ENCODE measurements at places on chromosomes 16 and 17.

DNA sequence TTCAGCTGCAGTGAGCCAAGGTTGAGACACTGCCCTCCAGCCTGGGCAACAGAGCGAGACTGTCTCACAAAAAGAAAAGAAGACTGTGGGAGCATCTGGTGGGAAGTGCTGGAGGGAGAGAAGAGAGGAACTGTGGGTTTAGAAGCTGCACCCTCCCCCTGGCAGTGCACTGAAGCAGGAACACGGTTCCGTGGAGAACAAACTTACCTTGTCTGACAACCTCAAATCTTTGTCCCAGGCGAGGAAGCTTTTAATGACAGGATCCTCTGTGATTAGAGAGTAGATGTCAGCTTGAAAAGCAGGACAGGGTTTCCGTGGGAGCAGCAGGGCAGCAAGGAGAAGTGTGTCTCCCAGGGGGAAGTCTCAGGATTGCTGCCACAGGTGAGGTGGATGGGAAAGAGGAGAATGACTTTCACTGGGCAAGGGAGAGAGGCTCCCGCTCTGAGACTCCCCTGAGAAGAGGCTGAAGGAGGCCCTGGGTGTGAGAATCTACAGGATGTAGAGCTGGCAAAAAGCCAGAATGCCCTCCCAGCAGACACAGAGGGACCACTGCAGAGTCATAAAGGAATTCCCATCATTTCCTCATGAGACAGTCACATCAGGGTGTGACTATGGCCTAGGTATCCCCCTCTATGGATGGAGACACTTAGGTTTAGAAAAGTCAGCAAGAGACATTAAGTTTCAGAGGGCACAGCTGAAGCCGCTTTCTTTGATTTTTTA lies 22.9 kb downstream of the PRR11 start:
- DNase-seq, result no peak

- no peak for DNase-seq
These were observed 241.4 kb downstream of the PMP22 start for GRCh38 chr17:15023589-15024336.

GRCh38 chr16:11706180-11706742 lies 36.4 kb downstream of the TXNDC11 start:
- DNase-seq, result no peak

DNA sequence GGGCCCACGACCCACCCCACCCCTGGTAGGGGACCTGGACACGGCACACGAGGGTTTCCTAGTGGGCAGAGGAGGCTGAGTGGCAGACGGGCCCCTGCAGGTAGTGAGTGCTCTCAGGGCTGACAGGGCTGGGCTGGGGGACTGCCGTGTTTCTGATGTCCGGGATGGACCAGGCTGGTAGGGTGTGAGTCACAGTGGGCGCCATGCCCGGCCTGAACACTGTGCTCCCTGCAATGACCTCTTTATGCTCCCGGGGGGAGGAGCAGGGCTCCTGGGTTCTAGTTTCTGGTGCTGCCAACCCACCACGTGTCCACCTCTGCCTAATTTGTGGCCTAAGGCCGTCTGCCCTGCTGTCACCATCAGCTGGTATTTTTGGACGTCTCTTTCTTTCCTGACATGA lies 26.3 kb downstream of the ARHGAP23 start:
- DNase-seq, result peak; percentile 93

- no peak for DNase-seq
These were observed 41.9 kb upstream of the ATP2A3 start for GRCh38 chr17:4006165-4006589.

DNA sequence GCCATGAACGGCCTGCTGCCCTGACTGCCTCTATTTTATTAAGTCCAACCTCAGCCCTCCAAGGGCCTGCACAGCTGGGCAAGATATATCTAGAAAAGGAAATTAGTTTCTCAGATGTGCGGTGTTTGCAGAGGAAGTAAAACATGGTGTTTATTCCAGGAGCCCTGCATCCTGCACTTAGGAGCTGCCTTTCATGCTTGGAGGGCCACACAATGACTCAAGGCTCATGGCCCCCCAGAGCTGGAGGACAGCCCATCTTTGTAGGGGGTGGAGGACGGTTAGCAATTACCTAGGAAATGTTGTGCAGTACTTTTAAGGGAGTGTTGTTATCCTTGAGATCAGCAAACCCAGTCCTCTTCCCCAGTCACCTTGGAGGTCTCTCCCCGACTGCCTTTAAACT lies 80.5 kb downstream of the COPRS start:
- DNase-seq, result no peak

DNA sequence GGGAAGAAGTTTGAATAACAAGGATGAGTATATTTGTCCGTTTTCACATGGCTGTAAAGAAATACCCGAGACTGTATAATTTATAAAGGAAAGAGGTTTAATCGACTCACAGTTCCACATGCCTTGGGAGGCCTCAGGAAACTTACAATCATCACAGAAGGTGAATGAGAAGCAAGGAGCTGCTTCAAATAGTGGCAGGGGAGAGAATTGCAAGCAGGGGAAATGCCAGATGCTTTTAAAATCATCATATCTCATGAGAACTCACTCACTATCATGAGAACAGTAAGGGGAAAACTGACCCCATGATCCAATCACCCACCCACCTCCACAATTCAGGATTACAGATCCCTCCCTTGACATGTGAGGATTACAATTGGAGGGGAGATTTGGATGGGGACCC lies 212.8 kb upstream of the CDH8 start:
- DNase-seq, result no peak

DNA sequence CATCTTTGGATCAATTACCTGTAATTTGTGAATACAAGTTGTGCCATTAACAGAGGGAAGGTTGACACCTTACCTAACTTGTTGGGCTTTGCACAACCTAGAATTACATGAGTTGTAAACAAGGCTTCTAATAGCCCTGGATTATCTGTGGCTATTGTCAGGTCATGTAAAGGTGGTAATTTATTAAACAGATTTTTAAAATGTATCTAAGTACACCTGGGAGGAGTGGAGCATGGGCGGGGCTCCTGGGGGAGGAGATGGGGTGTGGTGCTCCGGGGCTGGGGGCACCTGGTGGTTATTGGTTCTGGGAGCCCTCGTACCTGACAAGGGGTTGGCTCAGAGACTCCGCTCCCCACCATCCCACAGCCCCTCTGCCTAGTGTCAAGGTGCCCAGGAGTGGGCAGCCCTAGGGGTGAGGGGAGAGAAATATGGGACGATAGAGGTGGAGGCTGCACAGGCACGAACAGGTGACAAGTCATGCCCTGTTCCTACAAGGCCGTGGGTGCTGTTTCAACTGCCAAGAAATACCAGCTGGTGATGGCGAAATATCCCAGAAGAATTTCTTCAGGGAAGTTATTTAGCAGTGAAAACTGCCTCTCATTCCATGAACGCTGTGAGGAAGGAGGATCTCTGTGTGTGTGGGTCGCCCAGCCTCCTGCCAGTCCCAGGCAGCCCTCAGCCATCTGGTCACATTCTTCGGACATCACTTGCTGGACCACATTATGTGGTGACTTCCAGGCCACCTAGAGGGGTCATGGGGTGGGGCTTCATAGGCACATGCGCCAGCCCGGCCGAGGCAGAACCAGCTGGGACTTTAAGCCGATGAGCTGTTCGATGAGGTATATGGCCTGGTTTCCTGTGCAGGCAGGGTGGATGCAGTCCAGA lies 55.5 kb upstream of the IRX3 start:
- no peak for DNase-seq

DNA sequence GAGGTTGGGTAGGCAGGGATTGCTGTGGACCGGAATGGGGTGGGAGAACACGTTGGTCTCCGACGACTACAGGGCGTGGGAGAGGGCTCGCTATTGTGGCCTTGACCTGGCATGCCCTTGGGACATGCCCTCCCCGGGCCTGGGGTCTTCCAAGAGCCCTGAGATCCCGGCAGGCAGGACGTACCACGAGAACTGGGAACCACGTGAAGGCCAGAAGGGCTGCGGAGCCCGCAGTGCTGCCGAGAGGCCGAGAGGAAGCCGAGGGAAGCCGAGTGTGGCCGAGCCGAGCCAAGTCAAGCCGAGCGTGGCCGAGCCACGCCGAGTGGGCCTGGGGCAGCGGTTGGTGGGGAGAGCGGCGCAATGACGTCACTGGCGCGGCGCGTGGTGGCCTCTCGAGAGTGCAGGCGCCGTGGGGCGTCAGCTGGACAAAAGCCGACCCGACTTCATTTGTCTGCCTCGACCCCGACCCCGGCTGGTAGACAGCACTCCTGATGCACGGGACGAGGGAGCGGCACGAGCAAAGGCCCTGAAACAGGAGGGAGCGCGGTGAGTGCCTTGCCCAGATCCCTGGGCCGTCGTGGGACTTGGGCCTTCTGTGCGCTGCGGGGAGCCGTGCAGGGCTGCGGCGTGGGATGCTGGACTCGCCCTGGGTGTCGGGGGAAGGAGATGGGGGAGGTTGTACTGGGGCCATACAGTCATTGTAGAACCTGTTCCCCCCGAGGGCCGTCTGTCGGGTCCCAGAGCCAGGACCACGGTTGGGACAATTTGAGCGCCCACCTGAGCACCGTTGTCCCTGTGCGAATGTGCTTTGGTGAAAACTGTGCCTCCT lies 6.6 kb downstream of the SOCS1 start:
- DNase-seq, result no peak

DNA sequence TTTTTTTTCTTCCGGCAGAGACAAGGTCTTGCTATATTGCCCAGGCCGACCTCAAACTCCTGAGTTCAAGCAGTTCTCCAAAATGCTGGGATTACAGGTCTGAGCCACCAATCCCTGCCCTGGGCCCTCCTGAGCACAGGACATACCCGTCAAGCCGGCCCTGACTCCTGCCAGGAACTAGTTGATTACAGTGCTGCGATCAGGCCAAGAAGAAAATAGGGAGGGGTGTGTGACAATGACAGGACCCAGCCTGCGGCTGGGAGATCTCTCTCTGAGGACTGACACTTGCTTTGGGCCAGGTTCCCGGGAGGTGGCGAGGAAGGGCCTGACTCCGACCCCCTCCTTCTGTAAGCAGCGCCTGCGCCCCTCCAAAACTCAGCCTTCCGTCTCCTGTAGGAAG lies 276.6 kb downstream of the MRTFB start:
- no peak for DNase-seq

GRCh38 chr16:4277987-4278513 lies 5.2 kb upstream of the TFAP4 start:
- DNase-seq, result no peak

DNA sequence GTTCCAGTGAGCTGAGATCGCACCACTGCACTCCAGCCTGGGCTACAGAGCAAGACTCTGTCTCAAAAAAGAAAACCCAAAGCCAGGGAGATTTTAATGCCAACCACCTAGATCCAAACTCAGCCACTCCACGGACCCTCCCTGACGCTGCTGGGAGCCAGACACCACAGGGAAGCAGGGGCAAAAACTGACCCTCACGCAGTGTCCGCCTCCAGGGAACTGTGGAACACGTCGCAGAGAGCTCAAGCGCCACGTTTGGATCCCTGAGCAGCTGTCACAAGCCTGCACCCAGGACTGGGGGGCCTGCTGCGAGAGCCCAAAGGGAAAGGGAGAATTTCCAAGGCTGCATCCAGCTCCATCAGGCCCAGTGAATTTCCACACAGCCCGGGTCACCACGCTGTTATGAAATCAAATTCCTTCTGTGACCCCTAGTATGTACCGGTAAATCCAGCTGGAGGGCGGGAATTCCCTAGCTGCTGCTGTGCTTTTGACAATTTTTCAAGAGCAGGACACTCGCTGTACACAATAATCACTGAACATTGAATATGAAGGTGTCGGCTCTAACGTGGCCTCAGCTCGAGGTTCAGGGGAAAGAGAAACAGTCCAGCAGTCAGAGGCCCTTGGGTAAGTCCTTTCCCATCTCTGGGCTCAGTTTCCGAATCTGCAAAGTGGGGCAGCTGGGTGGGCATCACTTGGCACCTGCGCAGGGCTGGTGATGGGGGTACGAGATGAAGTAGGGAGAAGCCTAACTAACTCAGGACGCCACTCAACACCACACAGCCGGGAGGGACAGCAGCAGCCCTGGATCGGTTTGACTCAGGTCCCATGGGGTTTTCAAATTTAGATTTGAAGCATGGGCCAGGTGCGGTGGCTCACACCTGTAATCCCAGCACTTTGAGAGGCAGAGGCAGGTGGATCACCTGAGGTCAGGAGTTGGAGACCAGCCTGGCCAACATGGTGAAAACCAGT lies 8.6 kb downstream of the CARHSP1 start:
- peak; percentile 55 for DNase-seq

GRCh38 chr16:28823291-28823872 lies 583 bp downstream of the ATXN2L start:
- DNase-seq, result no peak

DNA sequence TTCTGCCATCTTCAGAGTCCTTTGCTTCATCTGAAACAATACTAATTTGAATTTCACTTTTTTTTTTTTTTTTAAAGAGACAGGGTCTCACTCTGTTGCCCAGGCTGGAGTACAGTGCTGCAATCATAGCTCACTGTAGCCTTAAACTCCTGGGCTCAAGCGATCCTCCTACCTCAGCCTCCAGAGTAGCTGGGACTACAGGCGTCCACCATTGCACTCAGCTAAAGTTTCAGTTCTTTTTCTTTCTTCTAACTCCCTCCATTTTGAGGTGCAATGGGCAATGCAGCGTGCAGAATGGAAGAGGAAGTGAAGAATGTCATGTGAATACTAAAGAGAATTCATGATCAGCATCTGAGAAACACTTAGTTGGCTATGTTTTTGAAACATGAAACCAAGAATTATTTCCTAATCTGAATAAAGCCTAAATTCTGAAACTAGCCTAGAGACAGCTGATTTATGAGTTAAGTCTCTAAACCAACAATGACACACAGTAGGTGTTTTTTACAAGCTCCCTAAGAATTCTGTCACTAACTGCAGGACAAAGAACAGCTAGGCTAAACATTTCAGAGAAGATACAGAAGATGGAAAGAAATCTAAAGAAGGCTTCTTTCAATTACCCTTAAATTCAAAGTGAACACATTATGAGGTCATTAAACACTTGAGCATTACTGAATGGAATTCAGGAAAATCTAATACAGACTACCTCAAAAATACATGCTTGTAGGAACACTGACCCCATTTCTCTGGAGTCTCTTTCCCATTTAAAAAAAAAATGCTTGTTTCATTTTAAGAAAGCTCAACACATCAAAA lies 21.0 kb downstream of the SNN start:
- DNase-seq, result no peak

DNA sequence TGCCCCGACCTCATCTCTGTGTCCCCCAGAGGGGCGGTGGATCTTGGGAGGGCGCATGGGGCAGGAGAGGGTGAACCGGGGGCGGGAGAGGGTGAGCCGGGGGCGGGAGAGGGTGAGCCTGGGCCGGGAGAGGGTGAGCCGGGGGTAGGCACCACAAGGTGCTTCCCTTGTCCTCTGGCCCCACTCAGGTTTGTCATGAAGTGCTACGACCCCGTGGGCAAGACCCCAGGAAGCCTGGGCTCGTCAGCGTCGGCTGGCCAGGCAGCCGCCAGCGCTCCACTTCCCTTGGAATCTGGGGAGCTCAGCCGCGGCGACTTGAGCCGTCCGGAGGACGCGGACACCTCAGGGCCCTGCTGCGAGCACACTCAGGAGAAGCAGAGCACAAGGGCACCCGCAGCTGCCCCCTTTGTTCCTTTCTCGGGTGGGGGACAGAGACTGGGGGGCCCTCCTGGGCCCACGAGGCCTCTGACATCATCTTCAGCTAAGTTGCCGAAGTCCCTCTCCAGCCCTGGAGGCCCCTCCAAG lies 18.9 kb downstream of the ASPSCR1 start:
- DNase-seq, result no peak

- DNase-seq, result no peak
These were observed 4.0 kb downstream of the HAP1 start for GRCh38 chr17:41730479-41730878.

All from breast epithelium (tissue), 4 donors.